ENCODE measurements at places on chromosomes 16 and 17.

DNA sequence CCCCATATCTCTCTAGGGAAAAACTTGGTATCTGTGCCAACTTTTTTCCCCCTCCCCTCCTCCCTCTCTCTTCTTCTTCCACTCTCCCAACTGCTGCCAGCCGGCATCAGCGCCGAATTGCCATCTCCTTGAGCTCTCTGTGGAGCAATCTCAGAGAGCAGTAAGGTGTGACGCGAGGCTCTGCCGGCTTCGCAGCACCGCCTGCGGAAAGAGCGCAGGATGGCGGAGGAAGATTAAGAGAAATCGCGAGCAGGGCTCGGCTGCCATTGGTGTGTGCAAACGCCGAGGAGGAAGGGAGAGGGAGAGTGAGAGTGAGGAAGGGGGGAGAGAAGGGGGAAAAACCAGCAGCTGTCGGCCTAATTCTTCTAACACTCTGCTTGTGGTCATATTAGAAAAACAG is 44.2 kb downstream of the NEUROD2 start:
- no peak for DNase-seq

DNA sequence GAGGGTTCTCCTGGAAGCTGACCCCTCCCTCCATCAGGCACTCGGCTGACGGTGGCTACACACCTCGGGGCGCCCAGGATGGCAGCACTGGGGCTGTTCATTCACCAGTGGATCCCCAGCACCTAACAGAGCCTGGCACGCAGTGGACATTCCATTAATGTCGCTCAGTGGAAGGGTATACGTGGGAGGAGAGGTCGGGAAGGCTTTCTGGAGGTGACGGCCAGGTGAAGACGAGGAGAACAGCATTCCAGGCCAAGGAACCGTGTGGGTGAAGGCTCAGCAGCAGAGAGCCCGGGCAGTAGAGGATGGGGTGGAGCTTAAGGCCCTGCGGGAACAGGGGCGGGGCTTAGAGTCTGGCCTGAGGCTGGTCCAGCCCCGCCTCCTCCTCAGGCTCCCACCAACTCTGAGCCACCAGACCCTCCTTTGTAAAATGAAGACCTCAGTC is 2.5 kb upstream of the HS3ST6 start:
- no peak for DNase-seq

- no peak for DNase-seq
Measured at GRCh38 chr16:2664574-2664982, 17.7 kb upstream of the KCTD5 start.

DNA sequence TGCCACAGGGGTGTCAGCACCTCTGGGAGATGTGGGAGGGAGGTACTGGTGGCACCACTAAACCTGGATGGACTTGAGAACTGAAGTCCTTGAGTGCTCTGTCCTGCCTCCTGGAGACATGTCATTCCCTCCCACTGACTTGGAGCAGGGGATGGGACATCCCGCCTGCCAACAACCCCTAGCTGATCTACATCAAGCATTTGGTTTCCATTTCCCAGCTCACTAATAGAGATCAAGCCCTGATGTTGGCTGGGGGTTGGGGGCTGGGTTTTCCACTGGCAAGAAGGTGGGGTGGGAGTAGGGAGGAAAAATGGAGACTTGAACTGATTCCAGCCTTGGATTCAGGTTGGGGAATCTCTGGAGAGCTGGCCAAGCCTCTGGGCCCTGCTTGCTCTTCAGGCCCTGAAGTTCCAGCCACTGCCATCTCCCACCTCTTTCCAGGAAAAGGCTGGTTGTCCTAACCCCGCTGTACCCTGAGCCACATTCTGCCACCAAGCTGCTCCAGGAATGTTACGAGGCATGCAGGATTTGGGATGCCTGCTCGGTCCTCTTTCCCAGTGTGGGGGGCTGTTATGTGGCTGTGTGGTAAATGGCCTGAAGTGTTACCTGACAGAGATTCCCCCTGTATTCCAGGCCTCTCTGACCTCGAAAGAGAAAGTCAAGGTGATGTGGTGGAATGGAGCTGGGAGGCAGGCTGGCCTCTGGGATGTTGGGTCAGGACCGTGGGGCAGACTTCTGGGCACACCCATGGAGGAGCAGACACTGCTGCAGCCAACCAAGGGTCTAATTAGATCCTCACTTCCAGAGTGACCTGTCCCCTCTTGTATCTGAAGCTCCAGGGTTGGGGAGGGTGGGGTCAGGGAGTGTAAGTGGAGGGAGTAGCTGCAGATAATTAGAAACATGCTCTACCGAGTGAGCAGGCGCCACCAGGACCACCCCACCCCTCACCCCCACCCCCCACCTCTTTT is 16.7 kb downstream of the IGFBP4 start:
- DNase-seq = no peak

DNA sequence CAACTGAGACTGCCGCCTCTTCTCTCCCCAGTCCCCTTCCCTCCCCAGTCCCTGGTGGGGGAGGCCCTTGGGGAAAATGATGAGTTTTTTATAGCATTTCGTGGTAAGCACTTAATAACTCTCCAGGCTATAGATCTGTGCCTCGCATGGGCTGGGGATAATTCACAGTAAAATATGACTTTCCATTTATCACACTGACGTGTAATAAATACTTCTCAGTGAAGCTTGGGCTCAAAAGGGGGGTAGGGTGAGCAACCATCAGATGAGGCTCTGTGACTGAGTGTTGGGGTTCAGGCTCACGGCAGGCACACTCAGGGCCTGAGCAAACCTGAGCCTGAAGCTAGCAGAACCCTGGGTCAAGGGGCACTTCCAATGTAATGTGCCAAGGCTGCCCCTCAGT is 101.6 kb downstream of the CCT6B start:
- DNase-seq = no peak

DNA sequence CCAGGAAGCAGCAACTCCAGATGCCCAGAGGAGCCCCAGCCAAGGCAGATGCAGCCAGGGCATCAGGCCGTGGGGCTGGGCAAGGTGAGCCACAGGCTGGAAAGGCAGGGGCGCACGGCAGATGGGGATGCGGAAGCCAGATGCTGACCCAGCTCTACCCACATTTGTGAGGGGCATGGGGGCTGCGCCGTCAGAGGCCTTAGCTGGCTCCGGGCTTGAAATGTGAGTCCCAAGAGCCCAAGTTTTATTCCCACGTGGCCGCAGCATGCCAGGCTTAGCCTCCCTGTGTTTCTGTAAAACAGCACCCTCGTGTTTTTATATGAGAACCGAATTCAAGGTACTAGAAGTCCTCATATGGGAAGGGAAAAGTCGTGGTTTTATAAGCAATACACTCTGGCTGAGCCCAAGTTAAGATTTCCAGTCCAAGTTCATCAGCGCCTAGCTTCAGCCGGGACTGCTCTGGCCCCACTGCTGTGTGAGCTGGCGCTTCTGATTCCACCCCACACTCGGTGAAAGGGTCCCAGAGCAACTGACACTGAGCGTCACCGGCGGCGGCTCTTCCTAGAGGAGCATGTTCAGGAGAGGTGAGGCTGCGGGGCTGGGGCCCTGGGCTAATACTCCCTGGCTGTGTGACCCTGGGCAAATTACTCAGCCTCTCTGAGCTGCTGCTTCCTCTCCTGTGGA is 6.7 kb upstream of the C16orf95 start:
- no peak for DNase-seq

DNA sequence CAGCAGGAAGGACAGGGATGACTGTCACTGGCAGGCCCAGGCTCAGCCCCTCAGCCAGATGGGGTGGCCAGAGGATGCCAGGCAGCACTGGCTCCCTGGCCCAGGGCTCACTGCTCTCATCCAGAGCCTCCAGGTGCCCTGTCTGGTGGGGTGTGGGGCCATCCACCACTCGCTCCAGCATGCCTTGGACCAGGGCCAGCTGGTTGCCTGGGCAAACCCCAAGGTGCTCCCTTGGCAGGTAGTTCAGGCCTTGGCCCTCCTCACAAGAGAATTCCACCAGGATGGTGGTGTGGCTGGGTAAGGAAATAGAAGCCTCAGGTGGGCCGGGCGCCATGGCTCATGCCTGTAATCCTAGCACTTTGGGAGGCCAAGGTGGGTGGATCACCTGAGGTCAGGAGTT is 29.4 kb downstream of the LGALS9 start:
- DNase-seq = no peak
